ENCODE measurements at places on chromosomes 16 and 17.
A peak's percentile ranks its signal among the peaks of the same experiment; 100 is the strongest.

GRCh38 chr16:83356266-83356665 lies 451.5 kb upstream of the HSBP1 start:
- H3K27me3 ChIP-seq = no peaks in the 10 kb centered on the region
- DNase-seq = no peak
- H3K36me3 ChIP-seq = no peaks in the 10 kb centered on the region
- H3K4me1 ChIP-seq = no peaks in the 10 kb centered on the region

- H3K27ac ChIP-seq = peak within 1 kb of the TSS; percentile 69
- no peaks in the 10 kb centered on the region for H3K36me3 ChIP-seq
- no peaks in the 10 kb centered on the region for H3K27me3 ChIP-seq
- H3K4me3 ChIP-seq = peak within 1 kb of the TSS; percentile 100
These were observed at the start of gene VAT1 for GRCh38 chr17:43021741-43022512. Gene VAT1, minus strand, starts transcription at chr17:43022385. Its CDS starts 63 bp downstream, at chr17:43022322.

DNA sequence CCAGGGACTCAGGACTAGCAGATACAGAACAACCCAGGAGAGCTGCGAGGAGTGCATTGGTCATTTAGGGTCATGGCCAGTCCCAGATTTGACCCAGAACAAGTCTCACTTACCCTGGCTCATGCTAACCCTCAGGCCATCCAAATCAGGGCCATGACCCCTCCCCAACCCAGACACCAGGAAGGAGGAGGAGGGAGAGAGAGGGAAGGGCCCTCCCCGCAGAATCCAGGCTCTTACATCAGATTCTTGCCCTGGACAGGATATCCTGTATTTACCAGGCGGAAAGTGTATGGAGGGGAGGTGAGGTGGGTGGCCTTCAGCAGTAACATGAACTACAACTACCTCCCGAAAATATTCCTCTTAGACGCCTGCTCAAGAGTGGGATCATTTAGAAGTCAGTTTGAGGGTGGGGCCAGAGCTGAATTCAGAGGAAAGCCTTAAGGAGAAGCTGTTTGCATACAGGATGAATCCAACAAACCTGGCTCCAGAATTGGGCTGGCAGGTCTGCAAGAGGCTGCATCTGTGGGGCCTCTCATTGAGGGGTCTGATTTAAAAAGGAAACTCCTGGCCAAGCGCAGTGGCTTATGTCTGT lies 2.1 kb downstream of the VAT1 start:
- no peaks in the 10 kb centered on the region for H3K27me3 ChIP-seq
- H3K4me3 ChIP-seq = no peak overlapping the region
- DNase-seq = peak; percentile 39
- no peak overlapping the region for H3K27ac ChIP-seq

- H3K4me3 ChIP-seq = no peak overlapping the region
- H3K4me1 ChIP-seq = peaks cover 6% of the 10 kb centered on the region
- H3K27ac ChIP-seq = no peak overlapping the region
- no peaks in the 10 kb centered on the region for H3K36me3 ChIP-seq
- no peaks in the 10 kb centered on the region for H3K27me3 ChIP-seq
These were observed 1.2 kb upstream of the ATP2A1 start for GRCh38 chr16:28876973-28877654.

DNA sequence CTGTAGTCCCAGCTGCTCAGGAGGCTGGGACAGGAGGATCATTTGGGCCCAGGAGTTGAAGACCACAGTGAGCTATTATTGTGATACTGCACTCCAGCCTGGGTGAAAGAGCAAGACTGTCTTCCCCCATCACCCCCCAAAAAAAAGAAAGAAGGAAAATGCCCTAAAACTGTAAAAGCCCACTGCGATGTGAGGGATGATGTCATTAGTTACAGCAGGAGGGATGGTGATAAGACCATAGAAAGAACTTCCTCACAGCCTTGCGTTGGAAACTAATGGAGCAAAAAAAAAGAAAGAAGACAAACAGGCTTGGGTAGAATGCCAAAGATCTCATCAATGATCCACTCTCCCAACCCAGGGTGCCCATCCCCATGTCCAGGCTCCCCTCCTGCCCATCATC lies 18.7 kb downstream of the ZNF385C start:
- no peak for DNase-seq
- no peak overlapping the region for H3K4me3 ChIP-seq
- no peaks in the 10 kb centered on the region for H3K36me3 ChIP-seq
- no peaks in the 10 kb centered on the region for H3K4me1 ChIP-seq
- no peaks in the 10 kb centered on the region for H3K27me3 ChIP-seq

- no peaks in the 10 kb centered on the region for H3K4me1 ChIP-seq
- no peaks in the 10 kb centered on the region for H3K36me3 ChIP-seq
- no peaks in the 10 kb centered on the region for H3K27me3 ChIP-seq
- H3K4me3 ChIP-seq = no peak overlapping the region
- DNase-seq = no peak
These were observed 6.2 kb upstream of the TBKBP1 start for GRCh38 chr17:47687748-47688147.

- no peak overlapping the region for H3K27ac ChIP-seq
- no peaks in the 10 kb centered on the region for H3K27me3 ChIP-seq
These were observed 4.7 kb upstream of the MMP15 start for GRCh38 chr16:58020628-58021521.

- H3K4me3 ChIP-seq = no peak overlapping the region
- H3K4me1 ChIP-seq = no peaks in the 10 kb centered on the region
- no peaks in the 10 kb centered on the region for H3K27me3 ChIP-seq
- no peak for DNase-seq
These were observed 52.7 kb upstream of the AKAP1 start for GRCh38 chr17:57032343-57032742.

GRCh38 chr16:56884026-56884582 lies 19.1 kb downstream of the SLC12A3 start:
- H3K27me3 ChIP-seq = no peaks in the 10 kb centered on the region
- no peak overlapping the region for H3K27ac ChIP-seq
- DNase-seq = no peak
- no peaks in the 10 kb centered on the region for H3K36me3 ChIP-seq
- H3K4me3 ChIP-seq = no peak overlapping the region
- H3K4me1 ChIP-seq = no peaks in the 10 kb centered on the region

- no peak for DNase-seq
- no peak overlapping the region for H3K4me3 ChIP-seq
- no peaks in the 10 kb centered on the region for H3K36me3 ChIP-seq
- no peaks in the 10 kb centered on the region for H3K27me3 ChIP-seq
These were observed 59.1 kb downstream of the SNX20 start for GRCh38 chr16:50622029-50622428.

GRCh38 chr16:53458635-53459034 lies 24.4 kb downstream of the RBL2 start:
- no peak overlapping the region for H3K4me3 ChIP-seq

- H3K36me3 ChIP-seq = no peaks in the 10 kb centered on the region
- H3K4me1 ChIP-seq = peaks cover 22% of the 10 kb centered on the region
- H3K27me3 ChIP-seq = no peaks in the 10 kb centered on the region
- no peak overlapping the region for H3K4me3 ChIP-seq
- H3K27ac ChIP-seq = no peak overlapping the region
These were observed 14.7 kb upstream of the ST6GALNAC1 start for GRCh38 chr17:76658242-76658662.

DNA sequence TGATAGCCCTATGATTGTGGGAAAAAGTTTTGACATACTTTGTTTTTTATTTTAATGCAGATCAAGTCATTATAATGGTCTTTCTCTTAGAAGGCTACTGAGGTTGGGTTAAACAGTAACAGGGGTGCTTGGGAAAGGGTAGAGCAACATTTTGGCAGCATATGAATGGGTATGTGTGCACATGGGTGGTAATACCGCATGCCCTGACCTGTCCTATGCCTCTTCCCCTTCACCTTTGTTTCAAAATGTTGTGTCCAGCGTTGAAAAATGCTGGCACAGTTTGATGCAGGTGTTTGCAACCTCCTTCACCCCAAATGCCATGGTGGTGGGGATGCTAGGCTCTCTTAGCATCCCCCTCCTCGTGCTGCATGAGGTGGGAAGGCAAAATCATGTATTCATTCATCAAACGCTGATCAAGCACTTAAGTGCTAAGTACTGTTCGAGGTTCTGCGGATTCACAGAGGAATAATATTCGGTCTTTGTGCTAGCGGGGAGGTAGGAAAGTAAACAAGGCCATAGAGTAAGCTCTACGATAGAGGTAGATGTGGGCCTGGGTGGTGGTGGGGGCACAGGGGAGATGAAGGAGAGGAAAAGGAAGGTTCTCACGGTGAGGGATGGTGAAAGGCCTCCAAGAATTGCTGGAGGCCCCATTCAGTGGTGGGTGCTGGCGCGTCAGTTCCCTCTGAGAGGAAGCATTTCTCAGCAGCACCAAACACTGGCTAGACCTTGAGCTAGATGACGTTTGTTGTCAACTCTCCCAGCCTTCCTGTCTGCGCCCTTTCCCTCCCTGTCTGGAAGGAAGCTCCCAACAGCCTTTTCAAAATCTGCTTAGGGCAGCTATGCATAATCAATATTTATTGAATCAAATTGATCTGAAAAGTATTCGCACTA lies 13.3 kb upstream of the MARCHF10 start:
- no peaks in the 10 kb centered on the region for H3K27me3 ChIP-seq
- H3K27ac ChIP-seq = no peak overlapping the region
- H3K4me3 ChIP-seq = no peak overlapping the region
- H3K36me3 ChIP-seq = no peaks in the 10 kb centered on the region
- no peak for DNase-seq

DNA sequence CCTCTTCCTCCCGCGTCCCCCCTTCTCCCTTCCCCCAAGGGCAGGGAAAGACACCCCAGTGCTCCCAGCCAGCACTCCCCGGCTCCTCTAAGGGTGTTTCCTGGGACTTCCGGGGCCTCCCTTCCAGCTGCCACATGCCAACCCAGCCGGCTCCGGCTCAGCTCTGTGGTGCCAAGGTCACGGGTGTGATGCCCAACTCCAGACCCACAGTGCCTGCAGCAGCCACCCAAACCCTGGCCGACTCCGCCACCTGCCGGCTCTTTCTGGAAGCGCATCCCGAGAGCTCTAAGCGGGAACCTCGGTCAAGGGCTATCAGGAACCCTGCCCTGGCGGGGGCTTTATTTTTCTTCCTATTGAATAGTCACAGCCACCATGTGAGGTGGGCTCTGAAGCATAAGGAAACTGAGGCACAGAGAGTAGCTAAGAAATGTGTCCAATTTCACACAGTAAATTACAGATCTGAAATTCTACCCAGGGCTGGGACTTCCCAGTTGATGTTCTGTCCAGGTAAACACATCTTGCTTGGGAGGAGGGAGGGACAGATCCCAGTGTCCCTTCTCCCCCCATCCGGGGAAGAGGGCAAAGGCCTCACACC lies 3.3 kb upstream of the PPP1R1B start:
- H3K27me3 ChIP-seq = no peaks in the 10 kb centered on the region
- H3K27ac ChIP-seq = no peak overlapping the region
- peak; percentile 85 for DNase-seq
- no peaks in the 10 kb centered on the region for H3K4me1 ChIP-seq
- H3K4me3 ChIP-seq = no peak overlapping the region

DNA sequence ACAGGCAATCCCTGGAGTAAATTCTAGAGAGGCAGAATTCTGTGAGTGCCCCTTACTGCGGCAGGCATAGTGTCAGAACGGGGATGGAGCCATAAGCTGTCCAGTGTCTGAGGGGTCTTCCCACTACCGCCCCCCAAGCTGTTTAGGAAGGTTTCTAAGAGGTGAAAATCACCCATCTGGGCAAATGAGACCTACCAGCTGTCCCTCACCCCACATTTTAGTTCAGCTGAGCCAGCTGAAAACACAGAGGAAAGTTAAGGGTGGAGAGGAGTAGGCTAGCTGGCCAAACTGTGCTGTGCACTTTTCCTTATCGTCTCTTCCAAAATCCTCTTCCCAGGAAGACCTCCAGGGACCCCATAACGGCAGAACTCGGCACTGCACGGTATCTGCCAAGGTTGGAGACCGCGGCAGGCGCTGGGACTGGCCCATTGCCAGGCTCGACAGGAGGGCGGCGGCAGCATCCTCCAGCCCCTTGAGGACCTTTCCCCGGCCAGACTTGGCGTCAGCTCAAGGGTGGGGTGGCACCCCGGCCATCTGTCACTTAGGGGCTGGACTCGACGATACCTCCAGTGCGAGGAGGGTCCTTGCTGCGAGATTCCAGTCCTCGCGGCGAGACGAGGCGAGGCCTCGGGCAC lies 955 bp downstream of the ACLY start:
- H3K36me3 ChIP-seq = no peaks in the 10 kb centered on the region
- peak overlapping the region; percentile 87 for H3K27ac ChIP-seq
- peak; percentile 80 for DNase-seq
- no peaks in the 10 kb centered on the region for H3K27me3 ChIP-seq
- peaks cover 38% of the 10 kb centered on the region for H3K4me1 ChIP-seq

DNA sequence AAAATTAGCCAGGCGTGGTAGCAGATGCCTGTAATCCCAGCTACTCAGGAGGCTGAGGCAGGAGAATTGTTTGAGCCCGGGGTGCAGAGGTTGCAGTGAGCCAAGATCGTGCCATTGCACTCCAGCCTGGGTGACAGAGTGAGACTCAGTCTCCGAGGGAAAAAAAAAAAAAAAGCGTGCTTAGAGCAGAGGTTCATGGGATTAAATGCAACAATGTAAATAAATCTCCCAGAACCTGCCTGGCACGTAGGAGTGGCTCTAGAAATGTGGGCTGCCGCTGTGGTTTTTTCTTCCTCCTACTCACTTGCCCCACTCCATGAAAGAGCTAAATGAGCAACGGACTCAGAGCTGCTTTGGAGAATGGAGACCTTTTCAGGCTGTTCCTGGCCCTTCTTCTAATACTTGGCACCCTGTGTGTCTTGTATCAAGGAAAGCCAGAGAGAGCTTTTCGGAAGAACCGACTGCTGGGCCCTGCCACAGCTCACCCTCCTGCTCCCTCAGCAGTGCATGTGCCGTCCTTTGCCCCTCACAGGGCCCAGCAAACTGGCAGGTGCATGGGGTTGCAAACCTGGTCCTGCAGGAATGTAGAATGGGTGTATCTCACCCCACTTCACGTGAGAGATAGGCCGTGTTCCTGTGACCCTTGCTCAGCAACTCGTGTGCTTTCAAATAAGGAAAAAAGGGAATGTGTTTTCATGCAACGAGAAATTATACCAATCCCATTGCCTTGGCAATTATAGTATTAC lies 52.0 kb downstream of the LDHD start:
- H3K27ac ChIP-seq = peak overlapping the region; percentile 36
- no peaks in the 10 kb centered on the region for H3K4me1 ChIP-seq
- H3K4me3 ChIP-seq = no peak overlapping the region

DNA sequence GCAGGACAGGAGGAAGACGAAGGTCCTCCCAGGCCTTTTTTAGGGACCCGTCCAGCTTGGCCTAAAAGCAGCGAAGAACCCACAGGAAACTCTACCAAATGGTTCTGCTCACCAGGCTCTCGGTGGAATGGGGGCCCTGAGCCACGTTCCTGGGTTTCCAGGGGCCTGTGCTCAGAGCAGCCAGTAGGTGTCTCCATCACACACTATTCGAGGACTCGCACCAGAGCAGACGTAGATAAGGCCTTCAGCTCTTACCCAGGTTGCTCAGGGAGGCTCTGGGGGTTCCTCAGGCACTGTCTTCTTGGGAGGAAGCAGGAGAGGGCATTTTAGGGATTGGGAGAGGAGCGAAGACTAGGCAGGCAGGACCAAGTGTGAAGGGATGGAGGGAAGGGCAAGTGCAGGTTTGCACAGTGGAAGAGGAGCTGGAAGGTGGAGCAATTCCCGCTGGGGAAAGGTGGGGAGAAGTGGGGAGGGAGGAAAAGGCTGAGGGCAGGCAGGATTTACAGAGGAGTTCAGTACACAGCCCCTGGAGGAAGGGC lies 157.1 kb downstream of the RGS9 start:
- H3K4me3 ChIP-seq = no peak overlapping the region
- H3K27ac ChIP-seq = no peak overlapping the region
- no peaks in the 10 kb centered on the region for H3K4me1 ChIP-seq
- no peaks in the 10 kb centered on the region for H3K27me3 ChIP-seq
- H3K36me3 ChIP-seq = no peaks in the 10 kb centered on the region

Measured in right lobe of liver (tissue), 6 donors.